Kasumi-1 (cell line): ENCODE measurements at places on chromosomes 2 and 18.

DNA sequence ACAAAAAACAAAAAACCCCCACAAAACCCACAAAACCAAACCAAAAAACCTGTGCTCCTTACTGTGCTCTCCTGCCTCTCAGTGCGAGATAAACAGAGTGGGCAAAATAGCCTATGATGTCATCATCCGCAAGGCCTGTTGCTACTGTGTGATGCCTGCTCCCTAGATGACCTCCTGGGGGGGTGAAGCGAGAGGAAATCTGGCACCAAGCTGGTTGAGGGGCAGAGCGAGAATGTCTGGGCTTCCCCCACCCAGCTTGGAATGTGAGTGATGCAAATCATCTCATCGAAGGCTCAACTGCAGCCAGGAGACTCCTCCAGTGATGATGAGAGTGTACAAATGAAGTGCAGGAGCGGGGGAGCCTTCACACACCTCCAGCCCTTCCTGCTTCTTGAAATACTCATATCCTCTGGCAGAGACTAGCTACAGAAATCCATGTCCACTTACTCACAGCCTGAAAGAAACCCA lies 57.7 kb upstream of the MAP4K3 start:
- no peak for DNase-seq

GRCh38 chr2:28199995-28200679 lies 192.5 kb upstream of the FOSL2 start:
- no peak for DNase-seq

DNA sequence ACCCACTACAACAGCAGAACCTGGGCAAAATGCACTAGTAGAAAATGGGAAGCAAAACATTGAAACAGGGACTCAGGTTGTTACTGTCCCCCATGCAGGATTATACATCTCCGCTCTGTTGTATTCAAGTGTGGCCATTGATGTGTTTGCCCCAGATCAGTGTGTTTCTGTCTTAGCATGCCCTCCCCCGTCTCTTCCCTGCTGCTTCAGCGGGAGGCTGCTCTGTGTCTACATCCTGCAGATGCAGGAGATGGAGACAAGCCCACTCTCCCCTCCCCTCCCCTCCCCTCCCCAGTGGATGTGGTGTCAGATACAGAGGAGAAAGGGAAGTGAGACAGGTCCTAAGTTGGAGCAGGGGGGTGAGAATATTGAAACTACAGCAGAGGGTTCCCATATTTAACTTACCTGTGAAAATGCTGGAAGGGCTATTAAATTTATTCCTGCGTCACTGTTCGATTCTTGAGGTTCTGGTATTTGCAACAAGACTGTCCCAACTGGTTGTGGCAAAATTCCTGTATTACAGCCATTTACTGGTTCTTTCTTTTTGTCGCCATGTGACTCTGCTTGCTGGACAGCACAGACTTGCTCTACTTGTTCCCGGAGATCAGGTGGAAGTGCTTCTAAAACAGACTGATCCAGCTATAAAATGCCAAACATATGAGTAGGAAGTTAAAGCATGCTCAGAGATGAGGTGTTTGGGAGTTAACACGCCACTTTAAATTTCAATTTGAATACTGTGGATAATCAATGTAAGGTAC lies 67.0 kb downstream of the EIF5B start:
- peak; percentile 40 for DNase-seq

- DNase-seq = no peak
Observed at GRCh38 chr2:34104601-34105000, 505.5 kb upstream of the FAM98A start.

GRCh38 chr2:195595825-195596224 lies 61.2 kb upstream of the SLC39A10 start:
- no peak for DNase-seq

- DNase-seq = no peak
Observed at GRCh38 chr2:110702514-110703380, 24.9 kb upstream of the BUB1 start.

GRCh38 chr18:62109676-62110075 lies 77.2 kb downstream of the PIGN start:
- no peak for DNase-seq
